Central memory CD4-positive, alpha-beta T cell (primary cell): ENCODE measurements at places on chromosomes 13 and 19.
A peak's percentile ranks its signal among the peaks of the same experiment; 100 is the strongest.

- no peak for DNase-seq
These were observed 683.1 kb upstream of the PRR20A start for GRCh38 chr13:56457535-56458190.

- peak; percentile 20 for DNase-seq
These were observed 1.6 kb upstream of the ZBTB7A start for GRCh38 chr19:4068047-4068966.

GRCh38 chr13:25319771-25320170 is 18.3 kb downstream of the NUP58 start:
- no peak for DNase-seq

GRCh38 chr13:67151652-67152051 is 78.5 kb downstream of the PCDH9 start:
- DNase-seq = no peak

DNA sequence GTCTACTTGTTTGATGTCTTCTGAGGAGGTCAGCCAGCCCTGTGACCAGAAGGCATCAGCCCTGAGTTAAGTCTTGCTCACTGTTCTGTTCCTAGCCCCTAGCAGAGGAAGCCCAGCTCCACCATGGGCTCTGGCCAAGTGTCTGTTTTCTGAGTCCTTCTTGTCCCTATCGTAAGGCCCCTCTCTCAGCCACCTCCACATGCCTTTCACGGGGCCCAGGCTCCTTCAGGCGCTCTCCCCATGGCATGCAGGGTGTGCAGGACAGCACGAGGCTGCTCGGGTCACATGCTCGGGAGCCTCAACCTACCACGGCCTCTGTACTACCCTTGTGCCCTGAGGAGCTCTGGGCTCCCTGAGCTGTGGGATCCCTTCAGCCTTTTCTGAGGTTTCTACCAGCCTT is 47.8 kb upstream of the LATS2 start:
- DNase-seq = no peak

GRCh38 chr13:37070956-37071355 is 11.5 kb upstream of the SUPT20H start:
- DNase-seq = no peak

DNA sequence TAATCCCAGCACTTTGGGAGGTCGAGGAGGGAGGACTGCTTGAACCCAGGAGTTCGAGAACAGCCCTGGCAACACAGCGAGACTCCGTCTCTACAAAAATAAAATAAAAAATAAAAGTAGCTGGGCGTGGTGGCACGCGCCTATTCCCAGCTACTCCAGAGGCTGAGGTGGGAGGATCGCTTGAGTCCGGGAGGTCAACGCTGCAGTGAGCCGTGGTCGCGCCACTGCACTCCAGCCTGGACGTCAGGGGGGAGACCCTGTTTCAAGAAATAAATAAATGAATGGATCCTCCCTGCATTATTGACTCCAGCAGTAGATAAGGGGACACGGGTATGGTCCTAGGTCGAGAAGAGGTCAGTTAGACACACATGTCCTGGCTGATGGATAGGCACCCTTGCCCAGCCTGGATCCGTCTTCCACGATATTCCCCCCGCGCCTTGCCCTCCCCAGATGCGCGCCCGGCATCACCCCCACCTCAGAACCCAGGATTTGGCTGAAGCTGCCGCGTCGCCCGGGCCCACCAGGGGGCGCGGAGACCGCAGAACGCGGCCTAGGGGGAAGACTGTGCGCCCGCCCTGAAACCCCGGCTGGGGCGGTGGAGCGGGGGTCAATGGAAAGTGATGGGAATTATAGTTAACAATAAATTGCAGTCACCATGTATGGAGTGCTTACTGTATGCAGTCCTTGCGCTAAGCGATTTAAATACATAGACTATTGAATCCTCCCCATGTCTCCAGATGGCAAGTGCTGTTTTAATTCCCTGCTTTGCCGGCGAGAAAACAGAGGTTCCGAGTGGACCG is 2.1 kb upstream of the HOOK2 start:
- DNase-seq = peak; percentile 76

- DNase-seq = no peak
These were observed 95.0 kb downstream of the GPC5 start for GRCh38 chr13:91493442-91493841.

- DNase-seq = no peak
These were observed 89.9 kb upstream of the MAB21L1 start for GRCh38 chr13:35566340-35566739.

DNA sequence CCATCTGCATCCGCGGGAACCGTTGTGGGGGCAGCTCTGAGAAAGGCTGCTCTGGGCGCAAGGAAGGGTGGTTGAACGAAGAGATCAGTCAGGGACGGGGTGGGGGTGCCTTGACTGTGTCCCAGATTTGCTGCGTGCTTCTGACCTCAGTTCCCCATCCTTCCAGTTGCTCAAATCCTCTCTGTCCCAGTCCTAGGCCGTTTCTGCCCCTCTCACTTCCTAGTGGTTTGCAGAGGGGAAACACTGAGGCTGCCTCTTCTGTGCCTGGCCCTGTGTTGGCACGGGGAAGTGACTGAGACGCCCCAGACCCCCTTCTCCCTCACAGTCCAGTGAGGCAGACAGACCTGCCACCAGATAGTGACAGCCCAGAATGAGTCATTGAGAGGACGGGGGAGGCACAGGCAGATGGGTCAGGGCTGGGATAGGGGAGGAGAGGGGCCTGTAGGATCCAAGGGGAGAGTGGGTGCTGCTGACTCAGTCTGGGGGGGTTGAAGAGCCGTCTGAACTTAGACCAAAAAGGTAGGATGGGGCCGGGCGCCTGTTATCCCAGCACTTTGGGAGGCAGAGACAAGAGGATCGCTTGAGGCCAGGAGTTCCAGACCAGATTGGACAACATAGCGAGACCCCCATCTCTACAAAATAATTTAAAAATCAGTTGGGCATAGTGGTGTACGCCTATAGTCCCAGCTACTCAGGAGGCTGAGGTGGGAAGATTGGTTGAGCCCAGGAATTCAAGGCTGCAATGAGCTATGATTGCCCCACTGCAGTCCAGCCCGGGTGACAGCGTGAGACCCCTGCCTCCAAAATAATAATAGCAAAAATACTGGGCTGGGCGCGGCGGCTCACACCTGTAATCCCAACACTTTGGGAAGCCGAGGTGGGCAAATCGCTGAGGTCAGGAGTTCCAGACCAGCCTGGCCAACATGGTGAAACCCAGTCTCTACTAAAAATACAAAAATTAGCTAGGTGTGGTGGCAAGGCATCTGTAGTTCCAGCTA is 26.5 kb downstream of the NUMBL start:
- DNase-seq = no peak

- DNase-seq = no peak
These were observed at the start of gene KLHL26 for GRCh38 chr19:18636969-18637629. KLHL26 (plus strand) TSS chr19:18637028; CDS start chr19:18637055, 27 bp downstream.

GRCh38 chr19:7926727-7927604 is 1.0 kb upstream of the CTXN1 start:
- no peak for DNase-seq

- DNase-seq = peak; percentile 51
These were observed at the start of gene ATP1A3 for GRCh38 chr19:41993612-41994483. ATP1A3 (minus strand) TSS chr19:41994230; CDS start chr19:41994076, 154 bp downstream.

DNA sequence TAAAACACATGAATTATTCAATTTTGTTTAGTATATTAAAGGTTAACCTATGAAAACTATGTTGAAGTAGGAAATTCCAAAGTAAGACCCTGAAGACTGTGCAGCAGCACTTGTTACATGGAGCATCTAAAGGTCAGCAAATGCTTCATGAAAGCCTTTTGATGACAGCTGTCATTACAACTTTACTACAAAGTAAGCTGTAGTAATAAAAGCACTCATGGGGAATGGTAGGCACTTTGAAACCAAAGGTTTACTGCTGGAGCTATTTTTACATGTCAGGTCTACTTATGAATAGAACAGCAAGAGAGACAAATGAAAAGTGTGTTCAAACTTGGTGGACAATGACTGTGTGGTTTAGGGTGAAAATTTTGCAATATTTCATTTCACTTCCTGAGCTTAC is 672.5 kb upstream of the PCDH20 start:
- DNase-seq = no peak

GRCh38 chr13:75566658-75567057 is 17.1 kb downstream of the UCHL3 start:
- no peak for DNase-seq

- no peak for DNase-seq
These were observed 86.8 kb downstream of the SLC25A15 start for GRCh38 chr13:40876020-40876738.

GRCh38 chr13:41162151-41162550 is 29.5 kb upstream of the KBTBD6 start:
- no peak for DNase-seq

- DNase-seq = no peak
These were observed 32.5 kb downstream of the DLEU7 start for GRCh38 chr13:50810998-50811397.

- DNase-seq = no peak
These were observed 105.3 kb downstream of the RGCC start for GRCh38 chr13:41562541-41563178.

DNA sequence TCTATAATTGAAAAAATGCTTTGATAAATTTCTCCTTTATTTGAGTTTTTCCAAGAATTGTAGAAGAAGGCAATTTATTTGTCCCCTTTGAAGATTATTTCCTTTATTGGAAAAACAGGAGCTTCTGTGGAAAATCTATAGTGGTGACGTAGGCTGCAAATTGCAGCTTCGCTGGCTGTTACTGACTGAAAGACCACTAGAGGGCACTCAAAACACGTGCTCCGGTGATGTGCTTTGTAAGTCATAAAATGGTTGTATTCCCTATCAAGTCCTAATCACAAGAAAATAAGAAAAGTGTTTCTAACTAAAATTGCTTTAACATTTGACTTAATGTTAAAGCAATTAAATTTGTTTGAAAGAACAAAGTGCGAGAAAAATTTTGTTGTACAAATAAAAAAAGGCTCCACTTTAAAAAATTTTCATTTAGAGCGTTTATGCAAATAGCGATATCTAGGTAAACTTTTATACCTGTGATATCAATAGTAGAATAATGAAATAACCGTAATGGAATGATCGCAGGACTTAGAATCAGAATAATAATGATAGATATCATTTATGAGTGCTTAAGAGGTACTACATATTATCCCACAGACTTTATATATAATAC is 638.2 kb upstream of the SPRY2 start:
- no peak for DNase-seq

- DNase-seq = no peak
These were observed 38.3 kb downstream of the MRPS31 start for GRCh38 chr13:40732658-40733057.

- no peak for DNase-seq
These were observed 72.9 kb upstream of the IRS2 start for GRCh38 chr13:109859216-109859835.

DNA sequence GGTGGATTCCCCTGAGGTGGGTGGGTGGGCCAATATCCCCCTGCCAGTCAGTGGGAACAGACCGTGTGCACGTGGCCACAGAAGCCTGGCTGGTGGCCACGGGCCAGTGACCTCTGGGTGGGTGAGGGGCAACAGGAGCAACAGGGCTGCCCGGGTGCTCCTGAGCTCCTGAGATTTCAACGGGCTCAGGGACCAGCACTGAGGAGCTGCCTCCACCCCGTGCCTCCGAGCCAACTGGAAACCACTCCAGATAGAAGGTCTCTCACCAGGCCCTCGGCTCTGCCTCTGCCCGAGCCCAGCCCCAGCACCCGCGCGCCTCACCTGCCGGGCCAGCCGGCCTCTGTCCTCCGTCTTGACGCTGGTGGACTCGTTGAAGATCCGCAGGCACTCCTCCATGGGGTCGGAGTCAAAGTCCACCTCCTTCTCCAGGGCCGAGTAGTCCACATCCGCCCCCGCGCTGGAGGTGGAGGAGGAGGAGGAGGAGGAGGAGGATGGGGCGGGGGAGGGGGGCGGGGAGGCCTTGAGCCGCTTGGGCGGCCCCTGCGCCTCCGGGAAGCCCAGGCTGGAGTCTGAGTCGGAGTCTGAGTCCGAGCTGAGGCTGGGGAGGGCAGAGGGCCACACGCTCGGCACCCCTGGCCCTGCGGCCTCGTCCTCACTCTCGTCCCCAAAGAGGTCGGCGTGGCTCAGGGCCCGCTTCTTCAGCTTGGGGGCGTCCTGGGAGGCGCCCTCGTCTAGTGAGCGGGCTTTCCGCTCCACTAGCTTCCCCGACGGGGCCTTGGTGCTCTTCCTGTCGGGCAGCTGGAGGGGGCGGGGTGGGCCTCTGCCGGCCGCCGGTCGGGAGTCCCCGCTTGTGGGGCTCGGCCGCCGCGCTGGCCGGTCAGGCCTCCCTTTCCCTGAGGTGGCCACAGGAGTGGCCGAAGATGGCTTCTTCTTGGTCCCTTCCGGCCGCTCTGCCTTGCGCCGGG is 14.8 kb upstream of the ATP8B3 start:
- no peak for DNase-seq

DNA sequence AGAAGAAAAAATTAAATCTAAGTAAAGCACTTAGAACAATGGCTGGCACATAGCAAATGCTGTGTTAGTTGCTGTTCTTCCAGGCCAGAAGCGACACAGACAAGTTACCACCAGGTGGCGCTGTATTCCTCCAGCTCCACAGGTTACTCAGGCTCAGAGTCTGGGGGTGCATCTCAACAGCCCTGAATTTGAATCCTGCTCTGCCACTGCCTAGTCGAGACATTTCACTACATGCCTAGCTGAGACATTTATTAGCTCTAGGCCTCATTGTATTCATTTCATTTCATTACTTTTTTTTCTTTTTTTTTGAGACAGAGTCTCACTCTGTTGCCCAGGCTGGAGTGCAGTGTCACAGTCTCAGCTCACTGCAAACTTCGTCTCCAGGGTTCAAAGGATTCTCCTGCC is 16.4 kb upstream of the CYP2B6 start:
- peak; percentile 68 for DNase-seq

DNA sequence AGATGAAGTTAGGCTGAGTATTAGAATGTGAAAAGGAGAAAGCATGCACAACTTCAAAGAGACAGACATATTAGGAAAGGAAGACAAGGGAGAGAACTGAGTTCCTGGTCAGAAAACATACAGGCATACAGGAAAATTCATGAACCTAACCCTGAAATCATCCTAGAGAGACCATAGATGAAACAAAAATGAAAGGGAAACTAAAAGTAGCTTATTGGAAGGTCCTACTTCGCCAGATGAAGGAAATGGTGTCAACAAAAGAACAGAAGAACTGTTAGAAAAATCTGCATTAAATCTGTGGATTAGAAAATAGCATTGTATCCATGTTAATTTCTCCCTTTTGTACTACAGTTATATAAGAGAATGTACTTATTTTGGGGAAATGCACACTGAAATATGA is 169.0 kb upstream of the UFM1 start:
- no peak for DNase-seq

GRCh38 chr19:5434970-5435641 is 20.1 kb upstream of the ZNRF4 start:
- no peak for DNase-seq

DNA sequence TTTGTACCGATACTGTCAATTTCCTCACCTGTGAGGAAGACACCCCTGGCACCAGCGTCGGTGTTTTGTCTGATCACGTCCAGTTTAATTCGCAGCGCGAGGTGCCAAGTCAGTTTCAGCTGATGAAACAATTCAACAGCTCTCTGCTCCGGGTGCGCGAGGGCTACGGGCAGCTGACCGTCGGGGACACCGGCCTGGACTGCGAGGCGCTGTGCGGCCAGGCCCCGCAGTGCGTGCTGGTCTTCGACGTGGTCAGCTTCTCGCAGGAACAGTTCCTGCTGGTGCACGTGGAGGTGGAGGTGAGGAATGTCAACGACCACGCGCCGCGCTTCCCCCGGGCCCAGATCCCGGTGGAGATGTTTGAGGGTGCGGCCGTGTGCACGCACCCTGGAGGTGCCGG is 171.5 kb downstream of the OLFM4 start:
- no peak for DNase-seq

- DNase-seq = no peak
These were observed 1.0 kb downstream of the AP2S1 start for GRCh38 chr19:46849610-46850009.

- DNase-seq = no peak
These were observed 1.5 kb downstream of the PSPN start for GRCh38 chr19:6374161-6374709.
